ENCODE measurements at places on chromosomes 13 and 19. TPM values are rescaled to one million over a fixed set of nuclear protein-coding genes. Genes with fewer than 3 reads are reported as not detected.

The ZFP36 gene
- 48.7 TPM for total RNA-seq

DNA sequence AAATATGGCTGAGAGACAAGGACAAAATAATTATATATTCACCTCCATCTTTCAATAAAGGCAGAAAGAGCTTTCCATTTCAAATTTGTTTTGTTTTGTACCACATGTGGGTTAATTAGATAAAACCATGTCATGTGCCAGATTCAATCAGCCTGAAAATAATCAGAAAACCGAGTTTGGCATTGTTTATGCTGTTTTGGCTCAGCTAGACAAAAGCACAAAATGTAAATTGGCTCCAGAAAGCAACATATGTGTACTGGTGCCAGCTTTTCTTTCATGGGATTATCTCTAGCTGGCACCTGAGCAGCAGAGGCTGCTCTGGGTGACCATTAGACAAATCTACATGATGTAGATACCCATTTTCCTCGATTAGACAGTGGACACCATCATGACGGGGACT lies 9.2 kb upstream of the DNAJC15 start:
- no peak for DNase-seq

DNA sequence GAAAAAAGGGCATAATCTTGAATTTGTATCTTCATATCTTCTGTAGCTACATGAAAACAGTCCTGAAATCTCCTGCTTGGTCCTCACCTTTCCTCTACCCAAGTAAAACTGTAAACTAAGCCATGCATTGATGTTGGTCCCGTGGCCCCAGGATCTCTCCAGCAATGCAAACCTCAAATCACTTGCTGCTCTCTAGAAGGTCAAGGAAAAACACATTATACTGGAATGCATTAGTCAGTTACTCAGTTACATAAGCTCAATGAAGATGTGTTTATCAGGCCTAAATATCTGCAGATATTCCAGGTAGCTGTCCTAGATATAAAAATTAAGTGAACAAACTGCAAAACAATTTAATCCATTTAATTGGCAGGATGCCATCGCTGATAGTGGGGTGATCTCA lies 261.8 kb downstream of the ABCC4 start:
- no peak for DNase-seq

The GPC5 gene
- total RNA-seq: 1.8 TPM

The PEG3 gene
- total RNA-seq: 7.9 TPM

All from Right ventricle myocardium inferior (tissue), 1 donor.